Stimulated activated CD4-positive, alpha-beta T cell treated with anti-CD3 and anti-CD28 coated beads, Interleukin-2, amount 100 ng/mL, for 48 hours (primary cell): ENCODE measurements at places on chromosomes 7 and 10.

GRCh38 chr10:71964743-71965515, 734 bp downstream of the CHST3 start:
- no peak for DNase-seq

DNA sequence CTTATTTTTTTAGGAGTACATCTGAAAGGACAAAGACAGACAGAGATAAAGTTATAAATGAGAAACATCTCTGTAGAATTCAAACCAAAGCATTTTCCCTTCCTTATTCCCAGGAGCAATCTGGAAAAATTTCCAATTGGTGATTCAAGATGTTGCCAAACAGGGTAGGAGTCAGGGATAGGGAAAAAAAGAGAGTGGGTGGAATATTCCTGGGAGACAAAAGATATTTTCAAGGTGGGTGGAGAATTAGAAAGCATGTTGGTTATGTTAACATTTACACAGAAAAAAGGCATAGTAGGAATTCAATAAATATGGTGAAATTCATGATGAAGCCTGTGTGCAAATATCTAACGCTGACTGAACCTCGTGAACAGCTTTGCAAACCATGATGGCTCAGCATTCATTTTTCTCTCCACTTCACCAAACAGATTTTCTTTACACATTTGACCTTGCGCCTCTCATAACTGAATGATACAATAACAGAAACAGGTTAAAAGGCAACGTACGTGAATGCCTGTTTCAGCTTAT, 25.1 kb downstream of the SLC26A5 start:
- DNase-seq: no peak

- no peak for DNase-seq
These were observed 97.6 kb upstream of the PDE1C start for GRCh38 chr7:32167815-32168214.

GRCh38 chr7:131109759-131110296, 217.8 kb upstream of the MKLN1 start:
- DNase-seq: peak; percentile 55

DNA sequence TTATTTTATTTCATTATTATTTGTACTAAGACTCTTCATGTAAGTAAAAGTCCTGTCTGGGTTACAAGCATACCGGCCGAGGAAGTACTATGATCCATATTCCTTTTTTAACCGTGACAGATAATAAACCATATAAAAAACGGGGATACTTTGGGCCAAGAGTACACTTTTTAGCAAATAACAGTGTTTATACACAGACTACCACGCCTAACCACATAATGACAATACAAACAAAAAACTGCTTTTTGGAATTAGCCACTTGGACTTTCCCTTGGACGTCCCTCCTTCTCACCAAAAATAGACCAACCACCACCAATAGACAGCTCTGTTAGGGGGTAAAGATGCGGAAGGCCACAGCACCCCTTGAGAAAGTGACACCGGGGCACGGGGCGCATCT, 800 bp downstream of the MINDY3 start:
- DNase-seq: no peak

- no peak for DNase-seq
These were observed 376.4 kb downstream of the HTR7 start for GRCh38 chr10:90481326-90481923.

DNA sequence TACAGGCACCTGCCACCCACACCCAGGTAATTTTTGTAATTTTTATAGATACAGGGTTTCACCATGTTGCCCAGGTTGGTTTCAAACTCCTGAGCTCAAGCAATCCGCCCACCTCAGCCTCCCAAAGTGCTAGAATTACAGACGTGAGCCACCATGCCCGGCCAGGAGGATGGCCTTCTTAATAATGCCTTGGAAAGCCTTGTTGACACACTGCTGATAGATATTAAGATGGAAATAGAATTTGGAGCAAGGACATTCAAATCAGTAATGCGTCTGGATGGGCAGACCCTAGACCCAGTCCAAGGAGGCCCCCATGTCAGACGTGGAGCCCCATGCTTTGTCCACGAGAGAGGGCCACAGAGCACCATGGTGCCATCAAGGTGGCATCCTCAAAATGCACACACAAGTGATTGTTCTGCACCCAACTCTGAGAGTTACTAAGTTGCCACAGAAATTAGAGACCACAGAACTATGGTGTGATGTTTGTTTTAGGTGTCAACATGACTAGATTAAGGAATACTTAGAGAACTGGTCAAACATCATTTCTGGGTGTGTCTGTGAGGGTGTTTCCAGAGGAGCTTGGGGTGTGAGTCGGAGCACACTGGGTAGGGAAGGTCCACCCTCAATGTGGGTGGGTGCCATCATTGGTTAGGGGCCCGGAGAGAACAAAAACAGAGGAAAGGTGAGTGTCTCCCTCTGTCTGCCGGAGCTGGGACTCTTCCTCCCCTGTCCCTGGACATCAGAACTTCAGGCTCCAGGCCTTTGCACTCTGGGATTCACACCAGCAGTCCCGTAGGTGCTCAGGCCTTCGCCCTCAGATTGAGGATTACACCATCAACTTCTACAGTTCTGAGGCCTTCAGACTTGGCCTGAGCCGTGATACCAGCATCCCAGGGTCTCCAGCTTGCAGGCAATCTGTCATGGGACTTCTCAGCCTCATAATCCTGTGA, 34.5 kb downstream of the EBF3 start:
- no peak for DNase-seq
